H1 (cell line): ENCODE measurements at places on chromosomes 3 and 15. TPM values are rescaled to one million over a fixed set of nuclear protein-coding genes. Genes with fewer than 3 reads are reported as not detected.

The CCR9 gene
- total RNA-seq, result not detected in 2 replicates

The SIN3A gene
- 103 and 109 TPM in 2 replicates for total RNA-seq

The DGKG gene
- 0.30 TPM in 1 of 2 replicates, not detected in the other for total RNA-seq

The RPP14 gene
- total RNA-seq, result 19.8 and 23.4 TPM in 2 replicates

The MINAR1 gene
- total RNA-seq, result 0.59 and 0.67 TPM in 2 replicates

The AMT gene
- total RNA-seq, result 44.3 and 46.5 TPM in 2 replicates

The SAMD7 gene
- total RNA-seq, result not detected in 2 replicates
